Neural progenitor cell (in vitro differentiated cells): ENCODE measurements at places on chromosomes 4 and X.

DNA sequence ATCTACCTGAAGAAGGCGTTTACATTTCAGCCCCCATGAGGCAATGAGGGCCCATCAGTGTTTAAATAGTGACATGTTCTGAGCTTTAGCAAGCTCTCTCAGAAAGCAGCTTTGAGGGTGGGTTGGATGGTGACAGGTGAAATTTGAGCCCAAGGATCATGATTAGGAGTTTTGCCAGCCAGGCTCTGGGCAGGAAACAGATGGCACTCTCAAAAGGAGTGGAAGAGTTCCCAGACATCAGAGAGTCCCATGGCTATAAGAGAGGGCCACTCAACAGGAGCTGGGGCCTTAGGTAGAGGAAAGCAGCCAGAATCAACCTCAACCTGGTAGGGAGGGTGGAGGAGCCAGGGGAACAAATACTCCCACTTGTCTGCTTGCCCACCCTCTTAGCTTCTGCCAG lies 499.8 kb downstream of the MID1IP1 start:
- DNase-seq, result no peak

DNA sequence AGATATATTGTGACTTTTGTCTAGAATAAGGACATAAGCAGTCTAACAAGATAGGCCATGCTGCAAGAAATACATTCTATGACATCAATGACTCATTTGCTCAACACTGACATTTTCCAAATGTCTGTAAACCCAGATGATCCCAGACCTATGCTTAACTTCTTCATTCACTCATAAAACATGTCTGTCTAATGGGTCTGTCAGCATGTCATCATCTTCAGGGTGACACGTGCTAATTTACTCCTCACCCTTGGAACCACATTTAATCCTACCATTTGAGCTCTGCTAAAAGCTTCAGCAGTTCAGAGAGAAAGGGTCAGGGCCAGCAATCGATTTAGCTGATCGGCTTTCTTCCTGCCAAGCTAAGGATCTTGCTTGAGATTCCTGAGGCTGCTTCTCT lies 109.4 kb upstream of the MAP3K15 start:
- peak; percentile 6 for DNase-seq

GRCh38 chrX:17590892-17591740 lies 146.2 kb upstream of the SCML1 start:
- DNase-seq, result peak; percentile 65

GRCh38 chrX:129963729-129964128 lies 18.7 kb upstream of the BCORL1 start:
- DNase-seq, result no peak

- DNase-seq, result peak; percentile 6
Observed at GRCh38 chr4:179747218-179747910, 2305.1 kb upstream of the AGA start.

GRCh38 chr4:112702892-112703291 lies 65.9 kb downstream of the LARP7 start:
- no peak for DNase-seq

- peak; percentile 82 for DNase-seq
Observed at GRCh38 chr4:81052119-81053068, 21.9 kb downstream of the BMP3 start.

GRCh38 chr4:81404294-81404693 lies 67.4 kb downstream of the RASGEF1B start:
- no peak for DNase-seq

GRCh38 chr4:160701671-160702070 lies 1462.1 kb downstream of the FSTL5 start:
- no peak for DNase-seq

DNA sequence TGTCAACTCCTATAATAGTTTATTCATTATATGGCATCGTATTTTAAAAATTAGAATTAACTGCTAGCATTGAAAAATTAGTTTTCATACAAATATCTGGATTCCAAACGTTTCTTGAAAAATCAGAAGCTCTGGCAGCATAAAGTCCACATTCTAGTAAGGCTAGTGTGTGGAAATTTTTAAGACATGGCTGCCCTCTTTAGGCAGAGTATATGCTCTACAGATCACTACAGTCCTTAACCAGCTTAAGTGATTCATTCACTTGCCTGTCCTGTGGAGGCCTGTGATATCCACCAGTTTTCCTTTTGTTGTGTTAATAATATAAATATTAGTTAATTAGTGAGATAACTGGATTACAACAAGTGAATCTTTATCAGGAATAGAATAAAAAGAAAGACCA lies 287.2 kb downstream of the OPHN1 start:
- DNase-seq, result peak; percentile 20

DNA sequence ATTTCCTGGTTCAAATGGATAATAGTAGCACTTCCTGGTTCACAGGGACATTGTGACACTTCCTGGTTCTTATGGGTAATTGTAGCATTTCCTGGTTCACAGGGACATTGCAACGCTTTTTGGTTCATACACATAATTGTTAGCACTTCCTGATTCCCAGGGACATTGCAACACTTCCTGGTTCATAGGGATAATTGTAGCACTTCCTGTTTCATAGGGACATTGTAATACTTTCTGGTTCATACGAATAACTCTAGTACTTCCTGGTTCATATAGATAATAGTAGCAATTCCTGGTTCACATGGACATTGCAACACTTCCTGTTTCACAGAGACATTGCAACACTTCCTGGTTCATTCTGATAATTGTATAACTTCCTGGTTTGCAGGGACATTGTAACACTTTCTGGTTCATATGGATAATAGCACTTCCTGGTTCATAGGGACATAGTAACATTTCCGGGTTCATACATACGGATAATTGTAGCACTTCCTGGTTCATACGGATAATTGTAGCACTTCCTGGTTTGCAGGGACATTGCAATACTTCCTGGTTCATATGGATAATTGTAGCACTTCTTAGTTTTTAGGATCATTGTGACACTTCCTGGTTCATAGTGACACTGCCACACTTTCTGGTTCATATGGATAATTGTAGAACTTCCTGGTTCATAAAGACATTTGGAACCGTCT lies 61.6 kb upstream of the CD99 start:
- no peak for DNase-seq

- no peak for DNase-seq
Observed at GRCh38 chr4:147928400-147928799, 196.5 kb downstream of the ARHGAP10 start.

DNA sequence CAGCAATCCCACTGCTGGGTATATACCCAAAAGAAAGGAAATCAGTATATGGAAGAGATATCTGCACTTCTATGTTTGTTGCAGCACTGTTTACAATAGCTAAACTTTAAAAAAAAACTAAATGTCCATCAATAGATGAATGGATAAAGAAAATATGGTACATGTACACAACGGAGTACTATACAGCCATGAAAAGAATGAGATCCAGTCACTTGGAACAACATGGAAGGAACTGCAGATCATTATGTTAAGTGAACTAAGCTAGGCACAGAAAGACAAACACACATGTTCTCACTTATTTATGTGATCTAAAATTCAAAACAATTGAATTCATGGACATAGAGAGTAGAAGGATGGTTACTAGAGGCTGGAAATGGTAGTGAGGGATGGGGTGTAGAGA lies 400.7 kb downstream of the ZNF674 start:
- DNase-seq, result no peak

DNA sequence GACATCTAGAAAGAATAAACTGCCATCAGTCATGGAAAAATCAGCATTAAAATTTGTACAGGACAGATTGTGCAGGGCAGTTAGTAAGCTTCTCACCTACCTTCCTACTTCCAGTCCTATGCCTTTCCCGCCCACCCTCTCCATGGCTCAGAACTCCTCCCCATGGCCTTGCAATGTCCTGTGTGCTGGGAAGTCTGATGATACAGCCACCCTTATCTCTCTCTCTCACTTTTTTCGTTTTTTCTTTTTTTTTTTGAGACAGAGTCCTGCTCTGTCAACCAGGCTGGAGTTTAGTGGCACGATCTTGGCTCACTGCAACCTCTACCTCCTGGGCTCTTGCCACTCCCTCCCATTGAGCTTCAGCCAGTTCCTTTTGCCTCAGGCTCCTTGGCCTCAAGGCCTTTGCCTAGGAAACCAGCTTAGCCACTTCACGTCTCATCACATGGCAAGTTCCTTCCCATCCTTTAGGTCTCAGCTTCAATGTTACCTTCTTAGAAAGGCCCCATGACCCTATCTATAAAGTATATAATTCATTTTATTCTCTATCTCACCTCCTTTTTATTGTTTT lies 259.7 kb downstream of the NKX6-1 start:
- no peak for DNase-seq

GRCh38 chrX:130552444-130553073 lies 150.8 kb downstream of the RBMX2 start:
- DNase-seq, result no peak

DNA sequence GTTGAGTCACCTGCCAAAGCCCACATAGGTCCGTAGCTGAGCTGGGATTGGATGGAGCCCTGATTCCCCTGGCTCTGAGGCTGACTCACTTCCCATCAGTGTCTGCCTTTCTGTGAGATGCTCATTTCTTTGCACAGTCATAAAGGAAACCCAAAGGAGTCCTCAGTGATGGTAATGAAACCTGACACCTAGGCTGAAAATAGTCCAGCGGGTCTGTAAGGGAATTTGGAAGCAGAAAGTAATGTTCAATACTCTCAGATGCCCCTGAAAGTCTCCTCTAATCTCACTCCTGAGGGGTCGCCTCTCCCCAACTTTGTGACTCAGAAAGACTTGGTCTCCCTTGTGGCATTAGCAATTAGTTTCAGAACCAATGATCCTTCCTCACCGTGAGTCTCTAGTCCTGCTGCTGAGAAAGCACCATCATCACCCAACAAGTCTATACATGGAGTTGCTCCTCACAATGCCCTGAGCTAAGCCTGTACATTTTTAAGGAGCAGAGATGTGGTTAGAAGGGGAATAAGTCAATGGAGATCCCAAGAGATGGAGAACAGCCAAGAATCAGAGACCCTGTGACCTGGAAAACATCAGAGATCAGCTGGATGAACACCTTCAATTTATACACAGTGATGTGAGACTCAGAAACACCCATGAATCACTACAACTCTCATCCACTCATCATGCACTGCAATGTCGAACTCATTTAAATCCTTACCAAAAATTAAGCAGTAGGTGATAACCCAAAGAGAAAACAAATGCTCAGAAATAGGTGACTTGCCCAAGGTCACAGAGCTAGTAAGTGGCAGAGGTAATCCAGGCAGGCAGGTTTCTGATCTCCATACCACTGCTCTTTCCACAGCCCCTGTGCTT lies 219.0 kb upstream of the CPEB2 start:
- no peak for DNase-seq

- DNase-seq, result no peak
Observed at GRCh38 chr4:112650332-112650731, 13.4 kb downstream of the LARP7 start.

GRCh38 chr4:77465271-77465670 lies 140.3 kb upstream of the CXCL13 start:
- no peak for DNase-seq

- DNase-seq, result no peak
Observed at GRCh38 chrX:47539860-47540259, 21.1 kb upstream of the ARAF start.

- no peak for DNase-seq
Observed at GRCh38 chrX:81489987-81490386, 288.1 kb downstream of the SH3BGRL start.

DNA sequence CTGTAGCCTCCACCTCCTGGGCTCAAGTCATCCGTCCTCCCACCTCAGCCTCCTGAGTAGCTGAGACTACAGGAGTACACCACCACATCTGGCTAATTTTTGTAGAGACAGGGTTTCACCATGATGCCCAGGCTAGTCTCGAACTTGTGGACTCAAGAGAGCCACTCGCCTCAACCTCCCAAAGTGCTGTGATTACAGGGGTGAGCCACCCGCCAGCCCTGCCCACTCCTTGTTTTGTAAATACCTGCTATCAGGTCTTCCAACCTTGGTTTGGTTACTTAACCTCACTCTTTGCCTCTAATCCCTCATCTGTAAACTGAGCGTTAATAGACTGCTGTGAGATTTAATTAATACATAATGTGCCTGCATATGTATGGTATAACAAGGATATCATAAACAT lies 803 bp downstream of the CNGA1 start:
- no peak for DNase-seq

- DNase-seq, result no peak
Observed at GRCh38 chr4:88742561-88742960, 44.9 kb upstream of the NAP1L5 start.

GRCh38 chrX:10286195-10286594 lies 129.4 kb downstream of the CLCN4 start:
- no peak for DNase-seq

DNA sequence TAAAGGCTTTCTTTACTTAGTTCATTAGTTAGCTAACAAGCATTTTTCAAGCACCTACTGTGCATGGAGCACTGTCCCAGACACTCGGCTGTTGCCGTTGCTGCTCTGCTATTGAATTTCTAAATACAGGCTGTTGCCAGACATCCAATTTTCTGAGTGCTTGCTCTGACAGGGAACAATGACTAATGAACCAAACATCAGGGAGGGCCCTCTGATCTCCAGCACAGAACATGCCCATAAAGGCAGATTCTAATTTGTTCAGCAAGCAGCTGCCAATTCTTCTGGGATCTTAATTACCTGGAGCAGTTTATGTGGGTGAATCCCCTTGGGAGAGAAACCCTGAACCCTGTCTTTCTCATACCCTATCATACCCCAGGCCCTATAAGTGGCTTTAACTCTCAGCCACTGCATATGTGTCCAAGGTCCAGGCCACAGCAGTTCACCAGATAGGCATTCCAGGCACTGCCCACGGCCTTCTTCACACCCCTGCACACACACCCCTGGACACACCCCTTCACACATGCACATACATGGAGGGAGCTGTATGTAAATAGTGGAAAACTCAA lies 27.9 kb downstream of the TSC22D3 start:
- peak; percentile 24 for DNase-seq

DNA sequence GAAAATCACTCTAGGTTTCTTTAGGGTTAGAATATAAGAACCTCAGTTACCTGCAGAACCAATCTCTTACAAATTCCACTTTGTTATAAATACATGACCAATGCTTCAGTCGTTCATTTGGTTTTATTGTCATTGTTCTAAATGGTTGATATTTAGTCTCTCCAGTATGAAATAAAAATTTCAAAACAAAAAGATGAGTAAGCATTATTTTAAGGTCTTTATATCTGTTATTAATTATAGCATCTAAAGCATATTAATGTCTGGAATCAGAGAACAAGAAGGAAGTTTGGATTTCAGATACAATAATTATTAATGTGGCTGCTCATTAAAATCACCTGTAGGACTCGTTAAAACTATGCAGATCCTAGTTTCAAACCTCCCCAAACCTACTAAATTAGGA lies 265.4 kb upstream of the CXorf51A start:
- DNase-seq, result no peak

- no peak for DNase-seq
Observed at GRCh38 chr4:101931619-101932018, 141.1 kb downstream of the BANK1 start.
